ENCODE measurements at places on chromosomes 7 and 10.

- DNase-seq, result no peak
Observed at GRCh38 chr10:17038627-17039026, 91.0 kb downstream of the CUBN start.

- DNase-seq, result no peak
Observed at GRCh38 chr7:53245721-53246120, 210.3 kb downstream of the POM121L12 start.

GRCh38 chr7:11233871-11234270 lies 260.2 kb downstream of the PHF14 start:
- DNase-seq, result no peak

DNA sequence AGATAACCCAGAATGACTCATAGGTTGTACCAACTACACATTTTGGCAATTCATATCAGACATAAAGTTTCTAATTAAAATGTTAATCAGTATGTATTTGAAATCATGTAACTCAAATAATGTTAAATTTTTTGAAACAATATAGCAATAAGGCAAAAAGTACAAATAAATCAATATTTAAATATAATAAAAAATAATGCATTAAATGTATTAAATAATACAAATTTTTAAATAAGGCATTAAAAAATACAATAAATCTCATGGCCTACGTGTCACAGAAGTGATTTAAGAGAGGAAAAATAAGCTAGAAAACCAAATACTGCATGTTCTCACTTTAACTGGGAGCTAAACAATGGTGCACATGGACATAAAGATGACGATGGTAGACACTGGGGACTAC lies 9.1 kb downstream of the PON2 start:
- DNase-seq, result no peak

DNA sequence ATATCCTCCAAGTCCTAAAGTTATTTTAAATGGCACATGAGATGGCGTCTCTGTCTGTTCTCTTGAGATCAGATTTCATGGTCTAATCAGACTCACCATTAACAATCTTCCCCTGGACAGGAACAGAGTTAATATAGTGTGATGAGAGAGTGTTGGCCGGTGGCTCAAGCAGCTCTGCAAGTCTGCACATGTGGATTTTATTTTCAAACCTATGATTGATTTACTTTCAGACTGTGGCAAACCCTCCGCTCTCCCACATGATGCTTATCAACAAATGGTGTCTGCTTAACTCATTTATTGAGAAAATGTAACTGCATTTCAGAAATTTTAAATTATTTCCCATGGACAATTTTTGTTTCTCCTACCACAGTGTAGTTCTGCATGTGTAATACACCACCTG lies 46.5 kb upstream of the HGF start:
- no peak for DNase-seq

DNA sequence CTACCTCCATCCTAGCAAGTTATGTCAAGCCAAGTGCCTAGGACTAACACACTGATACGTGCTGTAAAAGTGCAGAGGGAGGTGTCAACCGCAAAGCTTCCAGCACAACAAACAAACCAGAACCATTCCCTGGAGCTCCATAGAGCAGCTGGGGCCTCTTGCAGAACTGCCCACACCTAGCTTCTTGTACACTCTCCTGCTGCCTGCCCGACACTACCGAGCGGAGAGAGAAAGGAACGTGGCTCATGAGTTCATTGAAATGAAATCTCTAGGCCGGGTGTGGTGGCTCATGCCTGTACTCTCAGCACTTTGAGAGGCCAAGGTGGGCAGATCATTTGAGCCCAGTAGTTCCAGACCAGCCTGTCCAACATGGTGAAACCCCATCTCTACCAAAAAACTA lies 73.5 kb downstream of the MKI67 start:
- no peak for DNase-seq

DNA sequence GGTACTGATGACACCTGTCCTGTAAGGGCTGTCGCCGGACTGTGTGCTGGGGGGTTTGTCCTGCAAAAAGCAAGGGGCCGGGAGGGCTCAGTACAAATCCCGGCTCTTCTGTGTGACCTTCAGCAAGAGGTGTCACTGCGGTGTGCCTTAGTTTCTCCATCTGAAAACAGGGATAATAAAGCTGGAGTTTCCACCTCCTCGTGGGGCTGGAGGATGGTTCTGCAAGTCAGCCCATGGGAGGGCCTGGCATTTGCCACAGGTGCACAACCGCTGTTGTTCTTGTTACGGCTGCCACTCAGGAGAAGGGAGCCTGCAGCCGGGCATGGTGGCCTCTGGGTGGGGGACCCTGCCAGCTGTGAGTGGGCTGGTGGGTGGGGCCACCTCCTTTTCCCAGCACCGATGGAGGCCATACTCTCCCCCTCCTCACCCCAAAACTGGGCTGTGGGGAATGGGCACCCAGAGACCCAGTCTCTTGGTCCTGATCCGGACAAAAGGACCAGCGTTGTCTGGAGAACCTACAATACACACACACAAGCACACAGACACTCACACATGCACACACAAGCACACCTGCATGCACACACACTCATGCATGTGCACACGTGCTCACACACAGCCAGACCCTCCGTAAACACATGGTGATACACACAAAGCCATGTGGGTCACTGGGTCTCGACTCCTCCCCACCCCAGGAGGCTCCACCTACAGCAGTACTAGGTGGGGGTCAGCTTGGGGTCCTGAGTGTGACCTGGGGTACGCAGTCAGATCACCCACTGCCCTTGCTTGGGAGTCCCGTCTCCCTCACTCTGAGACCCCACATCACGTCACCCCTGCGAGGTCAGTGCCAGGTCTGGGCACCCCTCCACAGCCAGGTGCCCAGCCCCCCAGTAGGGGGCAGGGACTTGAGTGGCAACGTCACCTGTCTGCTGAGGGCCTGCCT lies 34.1 kb downstream of the ELFN1 start:
- DNase-seq, result no peak

DNA sequence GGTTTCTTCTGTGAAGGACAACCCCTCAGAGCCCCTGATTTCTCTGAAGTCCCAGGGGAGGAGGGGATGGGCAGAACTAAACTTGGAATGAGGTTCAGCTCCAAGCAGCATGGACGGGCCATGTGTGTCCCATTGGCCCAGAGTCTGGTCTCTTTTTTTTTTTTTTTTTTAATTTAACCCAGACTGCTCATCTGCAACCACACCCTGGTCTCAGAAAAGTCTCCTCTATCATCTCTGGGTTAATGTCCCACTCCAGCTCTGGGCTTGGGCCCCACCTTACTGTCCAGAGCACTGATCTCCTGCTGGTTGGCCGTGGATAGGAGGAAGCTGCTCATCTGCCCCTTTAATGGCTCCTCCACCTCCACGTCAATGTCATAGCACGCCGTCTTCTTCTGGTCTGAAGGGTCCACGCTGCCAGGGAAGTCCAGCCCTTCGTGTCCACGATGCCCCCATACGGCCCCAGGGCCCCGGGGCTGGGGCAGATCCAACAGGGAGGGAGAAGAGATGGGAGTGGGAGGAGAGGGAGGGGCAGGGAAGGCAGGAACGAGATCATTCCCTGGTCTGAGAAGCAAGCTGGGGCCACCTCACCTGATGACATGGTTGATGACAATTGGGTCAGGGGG lies 7.7 kb downstream of the CHPF2 start:
- DNase-seq, result no peak

- no peak for DNase-seq
Observed at GRCh38 chr7:100566018-100566531, 7.6 kb downstream of the SAP25 start.

GRCh38 chr7:144525956-144526355 lies 122.5 kb upstream of the NOBOX start:
- DNase-seq, result no peak

DNA sequence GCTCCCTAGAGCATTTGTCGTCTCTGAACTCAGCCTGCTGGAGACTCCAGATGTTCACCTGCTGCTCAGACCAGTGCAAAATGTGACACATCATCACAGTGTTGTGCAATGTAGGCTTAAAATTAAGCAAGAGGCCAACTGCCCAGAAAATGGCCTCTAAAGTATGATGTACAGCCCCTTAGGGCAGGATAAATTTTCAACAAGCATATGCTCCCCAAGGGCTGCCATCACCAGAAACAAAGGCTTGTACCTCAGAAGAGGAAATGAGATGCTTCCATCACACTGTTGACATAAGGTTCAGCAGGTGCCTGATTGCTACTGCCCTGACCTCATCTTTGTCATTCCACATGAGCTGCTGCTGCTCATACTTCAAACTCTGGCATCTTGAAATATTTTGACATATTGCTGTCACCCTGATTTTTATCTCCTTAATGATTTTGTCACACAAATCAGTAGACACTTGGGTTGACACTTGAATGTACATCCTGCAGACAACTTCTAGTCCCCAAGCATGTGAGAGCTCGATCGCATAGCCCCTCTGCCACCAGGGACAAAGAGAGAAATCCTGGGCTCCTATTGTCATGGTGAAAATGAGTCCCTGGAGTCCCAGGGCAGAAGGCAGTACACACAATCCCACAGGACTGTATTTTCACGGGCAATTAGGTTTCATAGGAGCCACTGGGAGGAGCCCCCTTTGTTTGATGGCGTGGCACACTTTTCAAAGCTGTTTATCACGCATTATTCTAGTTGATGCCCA lies 219.7 kb upstream of the STK17A start:
- no peak for DNase-seq

- no peak for DNase-seq
Observed at GRCh38 chr7:82760831-82761230, 317.3 kb upstream of the CACNA2D1 start.

DNA sequence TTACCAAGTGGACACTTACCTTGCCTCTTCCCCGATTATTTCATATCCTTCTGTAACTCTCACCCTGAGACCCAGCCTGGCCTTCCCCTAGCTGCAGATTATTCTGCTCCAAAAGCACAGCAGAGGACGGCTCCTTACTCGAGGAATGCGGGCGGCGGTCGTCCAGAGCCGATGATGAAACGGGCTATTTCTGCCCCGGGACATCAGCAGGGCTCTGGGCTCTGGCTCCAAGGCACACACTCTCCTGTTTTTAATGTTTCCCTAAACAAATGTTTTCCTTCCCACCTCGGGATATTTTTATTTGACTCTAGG lies 343 bp upstream of the C10orf71 start:
- no peak for DNase-seq

- DNase-seq, result no peak
Observed at GRCh38 chr7:107661081-107661864, 645 bp downstream of the SLC26A4 start.

- DNase-seq, result no peak
Observed at GRCh38 chr10:124724279-124725027, 19.7 kb downstream of the FAM53B start.

GRCh38 chr10:17416442-17417211 lies 37.8 kb downstream of the ST8SIA6 start:
- DNase-seq, result no peak

- no peak for DNase-seq
Observed at GRCh38 chr10:120644556-120645410, 187.8 kb downstream of the PLPP4 start.

GRCh38 chr7:15581352-15581951 lies 19.6 kb upstream of the AGMO start:
- no peak for DNase-seq

DNA sequence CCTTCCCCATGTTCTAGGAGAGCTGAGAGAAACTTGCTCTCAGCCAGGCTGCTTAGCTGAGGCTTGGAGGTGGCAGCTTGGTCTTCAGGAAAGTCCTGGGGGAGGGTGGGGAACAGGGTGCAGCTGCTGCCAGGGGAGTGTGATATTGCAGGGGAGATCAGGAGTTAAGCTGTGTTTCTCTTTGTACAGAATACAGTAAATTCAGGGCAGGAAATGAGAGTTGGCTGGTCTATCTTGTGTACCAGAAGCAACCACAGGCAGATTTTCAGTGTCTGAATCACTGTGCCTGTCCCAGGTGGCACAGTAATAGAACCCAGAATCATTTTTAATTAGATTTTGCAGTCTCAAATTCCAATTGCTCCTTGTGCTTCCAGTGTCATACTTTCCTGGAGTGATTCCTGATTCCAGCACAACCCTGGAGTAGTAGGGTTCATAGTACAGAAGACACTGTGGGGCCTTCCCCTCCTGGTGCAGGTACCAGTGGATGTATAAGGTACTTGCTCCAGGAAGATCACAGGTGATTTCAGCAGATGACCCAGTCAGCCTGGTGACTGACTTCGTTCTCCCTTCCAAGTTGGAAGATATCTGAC lies 94.0 kb upstream of the TARP start:
- DNase-seq, result no peak

GRCh38 chr7:13920053-13920697 lies 69.3 kb downstream of the ETV1 start:
- no peak for DNase-seq

- no peak for DNase-seq
Observed at GRCh38 chr10:105650306-105650705, 1009.2 kb downstream of the SORCS3 start.

DNA sequence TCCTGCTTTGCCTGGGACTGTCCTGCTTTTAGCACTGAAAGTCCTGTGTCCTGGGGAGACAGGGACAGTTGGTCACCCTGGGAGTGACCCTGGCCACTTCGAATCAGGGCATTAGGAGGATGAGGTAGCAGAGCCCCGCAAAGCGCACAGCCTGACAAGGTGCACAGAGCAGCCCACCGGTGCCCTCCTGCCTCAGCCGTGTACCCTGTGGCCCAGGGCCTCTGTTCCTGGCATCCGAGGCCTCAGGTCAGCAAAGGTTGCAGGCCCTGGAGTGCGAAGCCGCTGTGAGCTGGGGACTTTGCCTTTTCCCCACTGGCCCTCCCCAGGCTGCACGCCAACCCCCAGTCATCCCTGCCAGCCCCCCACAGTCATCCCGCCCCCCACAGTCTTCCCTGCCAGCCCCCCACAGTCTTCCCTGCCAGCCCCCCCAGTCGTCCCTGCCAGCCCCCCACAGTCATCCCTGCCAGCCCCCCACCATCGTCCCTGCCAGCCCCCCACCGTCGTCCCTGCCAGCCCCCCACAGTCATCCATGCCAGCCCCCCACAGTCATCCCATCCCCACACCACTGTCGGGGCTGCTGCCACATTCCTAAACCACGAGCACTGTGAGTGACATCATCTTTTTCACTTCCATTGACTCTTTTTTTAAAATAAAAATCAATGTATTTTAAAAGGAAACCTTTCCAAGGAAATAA lies 91.8 kb downstream of the RGS10 start:
- DNase-seq, result no peak

DNA sequence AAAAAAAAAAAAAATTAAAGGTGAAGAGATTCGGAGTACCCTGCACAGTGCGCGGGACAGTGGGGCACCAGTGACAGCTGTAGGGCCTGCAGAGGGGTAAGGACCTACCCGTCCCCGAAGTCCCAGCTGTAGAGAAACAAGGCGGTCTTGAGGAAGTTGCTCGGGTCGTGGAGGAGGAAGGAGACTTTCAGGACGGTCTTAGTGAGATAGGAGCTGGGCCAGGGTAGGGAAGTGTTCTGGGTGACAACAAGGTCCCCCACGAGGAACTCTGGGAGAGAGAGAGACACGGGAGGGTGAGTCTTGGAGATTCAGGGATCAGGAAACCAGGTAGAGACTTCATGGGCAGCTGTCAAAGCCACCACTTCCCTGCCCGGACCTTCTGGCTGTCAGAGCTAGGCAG lies 9.7 kb downstream of the TMEM130 start:
- no peak for DNase-seq

GRCh38 chr10:31582365-31583052 lies 263.5 kb downstream of the ZEB1 start:
- DNase-seq, result no peak

DNA sequence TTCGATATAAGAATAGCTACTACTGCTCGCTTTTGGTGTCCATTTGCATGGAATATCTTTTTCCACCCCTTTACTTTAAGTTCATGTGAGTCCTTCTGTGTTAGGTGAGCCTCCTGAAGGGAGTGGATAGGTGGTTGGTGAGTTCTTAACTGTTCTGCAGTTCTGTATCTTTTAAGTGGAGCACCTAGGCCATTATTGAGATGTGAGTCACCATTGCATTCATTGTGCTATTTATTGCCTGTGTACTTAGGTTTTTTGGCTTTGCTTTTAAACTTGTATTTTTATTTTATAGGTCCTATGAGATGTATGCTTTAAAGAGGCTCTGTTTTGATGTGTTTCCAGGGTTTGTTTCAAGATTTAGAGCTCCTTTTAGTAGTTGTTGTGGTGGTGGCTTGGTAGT lies 1430.8 kb downstream of the REEP3 start:
- DNase-seq, result no peak

Data from hematopoietic multipotent progenitor cell treated with erythropoietin and hydrocortisone succinate and interleukin-3 and kit ligand, for 17 days (in vitro differentiated cells).